ENCODE measurements at places on chromosomes 7 and 10.
A peak's percentile ranks its signal among the peaks of the same experiment; 100 is the strongest.

- DNase-seq, result no peak
Observed at GRCh38 chr7:18577096-18577771, 81.7 kb downstream of the HDAC9 start.

DNA sequence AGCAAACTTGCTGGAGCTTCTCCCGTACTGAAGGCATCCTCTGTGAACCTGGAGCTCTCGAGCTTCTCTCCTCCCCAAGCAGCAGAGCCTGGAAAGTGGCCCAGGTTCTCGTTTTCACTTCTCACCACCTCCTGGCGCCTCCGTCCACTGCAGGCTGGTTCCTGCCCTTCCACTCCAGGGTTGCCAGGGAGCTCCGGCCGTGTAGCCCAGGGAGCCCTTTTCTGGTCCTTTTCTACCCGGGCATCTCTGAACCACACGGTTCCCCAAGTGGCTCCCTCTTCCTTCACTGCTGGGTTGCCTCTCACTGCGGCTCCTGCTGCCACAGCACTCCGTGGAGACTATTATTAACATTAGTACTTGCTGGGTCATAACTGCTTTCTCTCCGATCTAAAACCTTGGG, 208.6 kb upstream of the PPP2R2D start:
- no peak for DNase-seq

DNA sequence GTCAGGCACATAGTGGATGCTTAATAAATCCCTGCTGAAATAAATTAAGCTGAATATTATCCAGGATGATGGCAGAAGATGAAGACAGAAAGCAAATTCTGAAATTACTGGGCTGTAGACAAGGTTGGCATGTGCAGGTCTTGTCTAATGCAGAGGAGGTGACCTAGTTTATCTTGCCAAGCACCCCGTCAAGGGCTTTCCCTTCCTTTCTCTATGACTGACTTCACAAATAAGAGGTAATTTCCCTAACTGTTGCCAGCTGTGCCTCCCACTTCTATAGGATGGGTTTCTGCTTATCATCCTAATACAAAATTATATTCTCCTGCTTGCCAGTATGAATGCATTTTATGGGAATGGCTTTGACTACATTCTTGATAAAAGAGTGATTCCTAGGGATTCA, 38.0 kb downstream of the LHFPL3 start:
- no peak for DNase-seq

DNA sequence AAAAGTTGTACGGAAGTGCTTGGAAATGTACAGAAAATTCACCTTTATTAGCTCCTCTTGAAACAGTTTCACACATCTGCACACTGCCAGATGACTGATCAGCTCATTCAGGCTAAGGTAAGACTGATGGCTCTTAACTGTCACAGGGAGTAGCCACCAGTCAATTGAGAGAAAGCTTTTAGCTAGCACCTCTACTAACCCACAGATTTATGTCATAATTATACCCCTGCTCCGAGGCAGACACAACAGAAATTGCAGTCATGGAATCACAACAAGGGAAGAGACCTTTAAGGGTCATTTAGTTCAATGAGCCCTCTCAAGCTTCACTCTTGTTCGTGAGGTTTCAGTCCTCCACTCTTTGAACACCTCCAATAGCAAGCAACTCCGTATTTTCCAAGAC, 235.4 kb downstream of the TRIL start:
- peak; percentile 63 for DNase-seq

DNA sequence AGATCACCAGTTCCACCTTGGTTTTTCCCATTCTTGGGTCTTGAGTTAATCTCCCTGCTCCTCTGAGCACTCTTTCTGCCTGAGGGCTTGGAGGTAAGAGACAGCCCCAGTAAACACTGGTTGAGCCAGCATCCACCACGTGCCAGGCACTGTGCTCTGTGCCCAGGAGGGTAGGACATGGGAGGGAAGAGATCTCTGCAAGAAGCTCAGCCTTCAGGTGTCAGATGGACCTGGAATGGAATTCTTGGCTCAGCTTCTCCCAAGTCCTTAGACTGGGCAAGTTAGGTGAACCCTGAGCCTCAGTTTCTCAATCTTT, 2.5 kb downstream of the ZYX start:
- DNase-seq, result no peak

- DNase-seq, result no peak
Observed at GRCh38 chr7:21542891-21543527, at the start of gene DNAH11. DNAH11 (plus strand) TSS chr7:21543039; CDS start chr7:21543246, 207 bp downstream.

DNA sequence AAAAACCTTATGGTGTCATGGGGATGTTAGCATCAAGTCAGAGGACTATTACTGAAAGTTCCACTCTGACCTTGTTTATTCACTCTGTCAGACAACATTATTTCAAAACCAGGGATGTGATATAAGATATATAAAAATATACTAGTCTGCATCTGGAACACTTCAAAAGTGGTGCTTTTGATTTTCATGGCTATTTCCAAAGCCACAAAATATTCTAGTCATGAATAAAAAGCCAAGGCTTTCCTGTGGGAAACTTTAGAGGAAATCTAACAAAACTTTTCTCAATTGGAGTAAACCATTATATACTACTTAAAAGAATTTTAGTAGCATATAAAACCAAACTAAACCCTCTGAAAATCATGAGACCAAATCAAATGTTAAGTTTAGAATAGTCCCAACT, 205.2 kb downstream of the TMEM26 start:
- DNase-seq, result no peak

DNA sequence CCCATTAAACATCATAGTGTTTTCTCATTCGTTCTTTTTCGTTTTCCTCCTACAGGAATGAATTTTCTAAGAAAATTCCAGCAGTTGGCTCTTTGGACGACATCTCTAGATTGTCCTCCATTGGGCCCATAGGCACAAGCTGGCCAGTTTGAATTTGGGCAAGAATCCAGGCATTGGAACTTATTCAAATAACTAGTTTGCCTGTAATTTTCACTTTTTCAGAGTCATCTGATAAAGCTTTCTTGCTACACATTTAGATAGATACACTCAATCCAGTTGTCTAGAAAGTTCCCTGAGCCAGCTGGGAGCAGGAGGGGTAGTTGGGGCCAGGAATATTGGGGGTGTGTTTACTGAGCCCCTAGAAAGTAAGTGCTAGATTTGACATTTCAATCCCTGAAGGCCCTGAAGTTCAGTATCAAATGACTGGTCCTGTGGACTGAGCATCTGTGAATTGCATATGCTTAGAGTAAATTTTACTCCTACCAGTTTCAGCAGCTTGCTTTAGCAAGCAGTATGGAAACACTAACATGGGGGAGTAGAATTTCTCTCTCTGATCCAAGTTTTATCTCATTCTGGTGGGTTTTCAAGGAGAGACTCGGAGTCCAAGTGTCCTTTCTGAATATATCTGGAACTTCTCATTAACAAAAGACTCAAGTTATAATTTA, 5.2 kb downstream of the EGFR start:
- DNase-seq, result no peak

GRCh38 chr7:73436031-73436929, 2.7 kb downstream of the FZD9 start:
- DNase-seq, result no peak

- no peak for DNase-seq
Observed at GRCh38 chr10:28171468-28172222, 131.2 kb downstream of the MPP7 start.

DNA sequence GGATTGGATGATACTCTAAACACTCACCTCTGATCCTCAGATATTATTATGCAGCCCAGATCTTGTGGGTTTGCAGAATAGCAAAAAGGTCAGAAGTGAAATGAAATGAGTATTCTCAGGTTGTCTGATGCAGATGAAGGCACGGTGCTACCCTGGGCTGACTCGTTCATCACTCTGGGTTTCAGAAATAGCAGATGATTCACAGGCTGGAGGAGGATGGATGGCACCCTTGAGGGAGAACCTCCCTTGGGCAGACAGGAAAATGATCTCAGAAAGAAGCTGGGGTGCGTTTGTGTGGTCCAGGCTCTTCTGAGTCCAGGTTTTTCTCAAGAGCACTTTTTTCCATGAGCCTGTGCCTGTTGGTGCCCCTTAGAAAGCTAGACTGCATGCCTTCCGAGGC, 515.8 kb upstream of the MKI67 start:
- DNase-seq, result no peak

DNA sequence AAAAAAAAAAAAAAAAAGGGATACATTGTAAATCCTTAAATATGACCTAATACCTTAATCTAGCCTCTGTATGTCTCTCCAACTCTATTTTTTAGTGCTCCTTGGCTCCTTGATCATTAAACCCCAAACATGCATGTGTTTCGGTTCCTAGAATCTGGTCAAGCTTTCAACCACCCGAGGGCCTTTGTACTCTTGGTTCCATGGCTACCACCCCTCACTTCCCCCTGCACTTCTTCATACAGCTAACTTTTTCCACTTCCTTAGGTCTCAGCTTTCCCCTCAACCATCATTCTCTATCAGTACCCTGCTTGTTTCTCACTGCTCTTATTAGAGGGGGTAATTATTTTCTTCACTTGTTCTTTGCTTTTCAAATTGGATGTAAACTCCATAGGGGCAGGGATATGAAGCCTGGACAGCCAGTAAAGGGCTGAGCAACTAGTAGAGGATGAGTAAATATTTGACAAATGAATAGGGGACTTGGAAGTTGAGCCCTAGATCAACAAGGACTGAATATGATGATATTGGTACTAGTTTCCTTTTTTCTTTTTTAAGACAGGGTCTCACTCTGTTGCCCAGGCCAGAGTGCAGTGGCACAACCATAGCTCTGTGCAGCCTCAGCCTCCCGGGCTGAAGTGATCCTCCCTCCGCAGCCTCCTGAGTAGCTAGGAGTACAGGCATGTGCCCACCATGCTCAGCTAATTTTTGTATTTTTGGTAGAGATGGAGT, 4.3 kb upstream of the GDI2 start:
- no peak for DNase-seq

GRCh38 chr7:99943641-99944496, 14.4 kb upstream of the GJC3 start:
- DNase-seq, result no peak

GRCh38 chr10:116686632-116687031, 55.7 kb downstream of the HSPA12A start:
- no peak for DNase-seq

GRCh38 chr7:74097937-74098614, 14.5 kb downstream of the LIMK1 start:
- DNase-seq, result no peak

DNA sequence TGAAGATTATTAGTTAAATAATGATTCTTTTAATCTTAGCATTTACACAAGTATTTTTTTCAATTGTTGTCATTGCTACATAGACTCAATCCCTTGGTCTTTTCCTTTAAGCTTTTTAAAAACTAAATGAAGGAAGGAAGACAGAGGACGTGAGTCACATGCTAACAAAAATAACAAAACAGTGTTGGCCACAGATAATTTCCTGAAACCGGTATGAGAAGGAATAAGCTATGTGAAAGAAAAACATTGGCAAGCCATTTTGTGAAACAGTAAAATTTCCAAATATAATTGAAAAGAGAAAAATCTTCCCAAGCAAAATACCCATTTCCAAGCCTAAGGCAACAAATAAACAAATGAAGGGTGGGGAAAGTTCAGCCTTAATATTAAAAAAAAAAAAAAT, 223.0 kb downstream of the AHR start:
- DNase-seq, result no peak

Data from NCI-H1436 treated with DMSO at 0.1 percent for 48 hours (cell line).